ENCODE measurements at places on chromosomes 3 and 15.

GRCh38 chr15:100899601-100900000 is 19.6 kb upstream of the LRRK1 start:
- DNase-seq, result no peak

- no peak for DNase-seq
Observed at GRCh38 chr15:28980709-28981350, 95.1 kb downstream of the APBA2 start.

GRCh38 chr3:126448136-126448892 is 27.4 kb downstream of the ZXDC start:
- DNase-seq, result no peak

DNA sequence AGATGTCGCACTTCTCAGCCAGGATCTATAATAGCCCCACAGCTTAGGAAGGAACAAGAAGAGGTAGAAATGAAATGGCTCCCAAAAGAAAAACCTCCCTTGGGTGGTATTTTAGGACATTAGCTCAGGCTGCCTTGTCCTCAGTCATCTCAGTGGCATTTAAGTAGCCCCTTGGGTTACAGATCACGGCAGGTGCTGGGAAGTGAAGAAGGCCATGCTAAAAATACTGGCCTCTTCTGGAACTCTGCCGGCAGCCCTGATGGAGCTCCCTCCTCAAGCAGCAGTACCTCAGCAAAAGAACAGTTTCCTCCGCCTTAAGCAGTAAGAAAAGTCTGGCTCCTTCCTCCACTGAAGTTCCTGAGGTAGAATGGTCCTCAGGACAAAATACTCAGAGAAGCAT is 7.3 kb upstream of the TPM1 start:
- DNase-seq, result no peak

DNA sequence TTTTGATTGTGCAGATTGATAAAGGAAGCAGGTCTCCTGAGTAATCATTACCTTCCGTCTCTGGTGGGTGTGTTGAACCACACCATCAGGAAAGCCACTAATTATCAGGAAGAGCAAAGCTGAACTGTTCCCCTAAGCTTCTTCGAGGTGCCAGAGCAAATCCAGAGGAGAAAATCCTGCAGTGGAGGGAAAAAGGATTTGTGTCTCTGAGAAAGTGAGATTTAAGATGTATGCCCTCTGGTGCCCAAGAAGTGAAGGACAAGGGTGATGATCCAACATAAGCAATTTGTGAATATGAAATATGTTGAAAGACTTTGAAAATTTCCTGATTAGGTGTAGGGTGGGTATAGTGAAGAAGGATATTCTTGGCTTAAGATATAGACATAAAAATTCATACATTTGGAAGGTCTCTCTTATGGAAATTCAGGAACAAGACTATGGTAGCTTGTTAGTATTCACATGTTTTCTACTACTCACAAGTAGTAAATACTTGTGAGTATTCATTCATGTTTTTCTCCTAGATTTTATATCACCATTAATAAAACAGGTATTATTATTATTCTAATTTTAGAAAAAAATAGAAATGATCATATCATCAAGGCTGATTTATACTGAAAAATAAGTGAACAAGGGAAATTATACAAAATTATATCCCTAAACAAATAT is 34.8 kb downstream of the COMMD2 start:
- peak; percentile 65 for DNase-seq

- DNase-seq, result no peak
Observed at GRCh38 chr3:11591391-11592282, 52.1 kb downstream of the VGLL4 start.

- no peak for DNase-seq
Observed at GRCh38 chr15:79494963-79495755, 63.0 kb downstream of the MINAR1 start.

DNA sequence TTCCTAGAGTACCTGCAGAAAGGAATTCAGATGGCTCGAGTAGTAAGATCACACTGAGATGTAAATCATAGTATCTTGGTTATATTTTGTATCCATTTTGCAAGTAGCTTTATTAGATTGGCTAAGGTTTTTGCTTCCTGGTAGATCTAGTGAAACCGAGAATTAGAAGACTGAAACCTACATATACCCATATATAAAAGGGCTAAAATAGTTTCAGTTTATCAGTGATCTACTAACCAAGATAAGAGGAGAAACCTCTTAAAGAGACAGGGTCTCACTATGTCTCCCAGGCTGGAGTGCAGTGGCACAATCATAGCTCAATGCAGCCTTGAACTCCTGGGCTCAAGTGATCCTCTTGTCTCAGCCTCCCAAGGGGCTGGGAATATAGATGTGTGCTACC is 135.3 kb downstream of the PCCB start:
- no peak for DNase-seq

DNA sequence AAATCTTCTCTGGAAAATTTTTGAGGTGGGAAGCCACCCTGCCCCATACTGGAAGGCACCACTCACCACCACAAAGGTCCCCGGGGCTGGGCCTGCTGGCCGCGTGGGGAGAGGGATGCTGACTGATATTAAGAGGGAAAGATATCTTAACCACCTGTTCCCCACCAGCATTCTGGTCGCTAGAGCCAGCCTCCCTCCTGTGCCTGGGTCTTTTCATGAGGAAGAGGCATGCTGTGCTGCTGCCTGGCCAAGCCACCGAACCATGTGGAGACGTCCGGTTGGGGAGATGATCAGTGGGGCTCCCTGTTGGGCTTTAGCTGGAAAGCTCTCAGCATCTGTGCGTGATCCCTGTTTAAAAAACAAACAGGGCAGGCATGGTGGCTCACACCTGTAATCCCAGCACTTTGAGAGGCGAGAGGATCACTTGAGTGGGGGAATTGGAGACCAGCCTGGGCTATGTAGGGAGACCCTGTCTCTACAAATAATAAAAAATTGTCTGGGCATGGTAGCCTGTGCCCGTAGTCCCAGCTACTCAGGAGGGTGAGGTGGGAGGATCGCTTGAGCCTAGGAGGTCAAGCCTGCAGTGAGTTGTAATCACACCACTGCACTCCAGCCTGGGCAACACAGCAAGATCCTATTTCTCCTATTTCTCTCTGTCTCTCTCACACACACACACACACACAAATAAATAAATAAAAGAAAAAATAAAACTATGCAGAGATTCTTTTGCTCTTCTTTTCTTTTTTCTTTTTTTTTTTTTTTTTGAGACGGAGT is 1.0 kb downstream of the KLHL18 start:
- DNase-seq, result no peak

GRCh38 chr3:5072100-5072816 is 49.8 kb upstream of the ARL8B start:
- DNase-seq, result no peak

DNA sequence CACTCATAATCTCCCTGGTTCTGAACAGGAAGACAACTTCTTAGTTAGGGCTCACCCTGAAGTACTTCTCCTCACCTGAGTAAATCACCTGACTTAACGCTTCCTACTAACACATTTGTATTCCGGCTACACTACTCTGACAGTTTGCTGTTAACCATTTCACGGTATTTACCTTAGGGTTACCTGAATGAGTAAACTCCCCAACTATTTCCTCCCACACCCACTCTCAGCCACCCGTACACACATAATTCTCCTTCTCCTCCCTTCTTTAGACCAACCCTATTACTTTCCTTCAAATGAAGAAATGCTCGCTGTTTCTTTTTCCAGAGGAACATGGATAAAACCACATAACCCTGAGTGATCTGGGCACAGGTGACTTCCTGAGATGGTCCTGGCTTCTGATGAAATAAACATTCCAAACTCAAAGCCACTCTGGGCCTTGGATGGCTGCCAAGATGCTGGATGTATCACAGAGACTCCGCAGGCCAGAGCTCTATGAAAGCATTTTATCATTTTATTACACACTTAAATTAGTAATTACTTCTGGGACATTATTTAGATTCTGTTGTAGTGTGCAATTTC is 183.6 kb upstream of the ATP11B start:
- DNase-seq, result no peak

- no peak for DNase-seq
Observed at GRCh38 chr3:40381904-40382616, 4.9 kb upstream of the ENTPD3 start.

DNA sequence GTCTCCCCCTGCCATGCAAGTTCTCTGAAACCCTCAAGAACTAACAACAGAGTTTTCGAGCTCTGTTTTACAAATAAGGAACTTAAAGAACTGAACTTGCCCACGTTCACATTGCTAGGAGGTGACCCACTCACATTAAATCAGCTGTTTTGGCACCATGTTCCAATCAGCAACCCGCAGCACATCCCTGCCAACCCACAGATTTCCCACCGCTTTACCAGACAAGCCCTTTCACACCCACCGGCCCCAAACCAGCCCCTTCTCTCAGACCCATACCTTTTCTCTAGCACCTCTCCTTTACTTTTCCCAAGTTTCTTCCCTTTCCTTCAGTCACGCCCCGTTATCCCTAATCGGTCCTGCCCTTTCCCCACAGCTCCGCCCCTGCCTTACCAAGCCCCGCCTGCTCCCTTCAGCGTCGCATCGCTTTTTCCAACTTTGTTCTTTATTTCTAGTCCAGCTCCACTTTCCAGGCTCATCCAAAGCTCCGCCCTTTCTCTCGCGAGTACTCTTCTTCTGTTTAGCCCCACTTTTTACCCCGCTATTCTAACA is 804 bp upstream of the BRPF1 start:
- DNase-seq, result no peak

GRCh38 chr15:49817100-49817499 is 196.3 kb downstream of the DTWD1 start:
- no peak for DNase-seq

DNA sequence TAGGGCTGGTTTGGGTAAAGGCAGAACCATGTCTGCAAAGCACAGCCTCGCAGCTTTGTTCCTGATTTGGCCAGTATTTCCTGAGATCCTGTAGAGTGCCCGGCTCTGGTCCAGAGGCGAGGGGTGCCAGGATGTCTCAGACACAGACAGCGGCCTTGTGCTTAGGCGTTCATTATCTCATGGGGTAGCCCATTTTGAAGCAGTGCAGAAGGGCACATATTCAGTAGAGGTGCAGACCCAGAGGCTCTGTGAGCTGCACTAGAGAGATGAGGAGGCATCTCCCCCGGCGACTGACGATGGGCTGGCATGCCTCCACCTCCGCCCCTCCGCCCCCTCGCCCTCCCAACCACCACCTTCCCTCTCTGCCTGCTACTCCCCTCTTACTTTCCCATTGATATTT is 170.3 kb downstream of the CHDH start:
- DNase-seq, result no peak

DNA sequence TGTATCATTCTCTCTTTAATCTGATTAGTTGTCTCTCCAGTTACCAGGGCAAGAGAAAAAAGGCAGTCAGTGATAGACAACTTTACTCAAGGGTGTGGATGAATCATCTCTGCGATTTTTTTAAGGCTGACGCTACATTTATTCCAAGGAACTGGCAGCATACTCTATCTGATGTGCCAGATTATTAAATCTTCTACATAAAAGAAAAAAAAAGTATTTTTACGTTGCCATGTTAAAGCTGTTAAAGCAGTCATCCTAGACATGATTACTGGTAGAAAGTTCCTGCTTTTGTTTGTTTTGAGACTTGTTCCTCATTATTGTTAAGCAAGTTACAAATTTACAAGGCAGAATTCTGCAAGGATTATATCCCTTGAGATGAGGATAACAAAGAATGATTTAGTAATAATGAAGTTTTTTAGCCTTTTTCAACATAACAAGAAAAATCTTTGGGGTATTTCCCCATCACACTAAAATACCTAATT is 121.7 kb downstream of the CBLB start:
- DNase-seq, result peak; percentile 91

DNA sequence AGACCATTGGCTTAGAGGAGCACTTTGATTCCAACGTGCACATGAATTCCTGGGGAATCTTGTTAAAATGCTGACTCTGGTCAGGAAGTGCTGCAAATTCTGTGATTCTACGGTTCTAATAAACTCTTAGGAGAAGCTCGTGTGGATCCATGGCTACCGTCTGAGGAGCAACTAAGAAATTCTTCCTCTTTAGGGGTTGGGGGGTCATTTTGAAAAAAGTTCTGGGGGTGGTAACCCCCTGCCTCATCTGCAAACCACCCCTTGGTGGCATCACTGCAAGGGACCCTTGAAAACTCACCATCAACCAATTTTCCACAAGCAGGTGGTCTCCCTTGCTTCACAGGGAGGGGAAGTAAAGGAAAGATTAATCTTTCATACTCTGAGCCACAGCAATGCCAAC is 52.2 kb upstream of the IGF1R start:
- DNase-seq, result no peak

GRCh38 chr15:98715890-98716443 is 67.6 kb downstream of the IGF1R start:
- no peak for DNase-seq

GRCh38 chr15:92417716-92418115 is 24.0 kb downstream of the ST8SIA2 start:
- no peak for DNase-seq

GRCh38 chr15:33584797-33585196 is 274.0 kb downstream of the RYR3 start:
- peak; percentile 69 for DNase-seq

- DNase-seq, result no peak
Observed at GRCh38 chr3:136602818-136603217, 149.4 kb downstream of the STAG1 start.

DNA sequence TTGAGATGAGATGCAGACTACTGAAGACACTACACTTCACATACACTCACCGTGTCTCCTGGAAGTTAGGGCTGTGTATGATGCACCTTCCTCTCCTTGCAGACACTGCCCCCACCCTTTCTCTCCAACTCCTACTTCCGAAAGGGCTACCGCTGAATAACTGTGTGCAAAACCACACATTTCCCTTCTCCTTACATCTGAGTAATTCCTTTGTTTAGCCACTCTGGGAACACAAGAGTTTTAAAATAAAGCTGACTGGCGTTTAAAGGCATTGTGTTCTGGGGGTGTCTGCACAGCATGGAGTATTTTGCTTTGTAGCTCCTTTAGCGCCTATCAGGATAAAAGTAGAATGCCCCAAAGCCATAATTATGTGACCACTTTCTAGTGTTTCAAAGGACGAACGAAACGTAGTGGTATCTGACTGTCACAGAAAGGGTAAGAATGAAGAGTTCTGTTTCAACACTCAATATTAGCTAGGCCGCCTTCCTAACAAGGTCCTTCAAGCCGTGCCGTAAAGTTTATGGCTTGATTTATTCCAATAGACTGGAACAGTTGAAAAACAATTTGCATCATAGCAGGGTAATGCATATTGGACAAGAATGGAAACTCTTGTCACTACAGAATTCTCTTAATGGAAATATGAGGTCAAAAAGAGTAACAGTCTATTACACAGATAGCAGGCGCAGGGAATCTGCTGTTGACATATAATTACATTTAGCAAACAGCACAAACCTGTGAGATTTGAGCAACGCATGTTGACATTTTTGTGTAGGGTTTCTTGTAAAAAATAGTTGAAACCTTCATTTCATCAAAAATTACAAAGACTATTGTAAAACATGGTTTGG is 619.9 kb downstream of the FOXP1 start:
- no peak for DNase-seq

GRCh38 chr3:149243540-149243939 is 21.9 kb upstream of the CP start:
- DNase-seq, result no peak

- DNase-seq, result peak; percentile 67
Observed at GRCh38 chr15:71496336-71496955, 313.9 kb upstream of the NR2E3 start.

DNA sequence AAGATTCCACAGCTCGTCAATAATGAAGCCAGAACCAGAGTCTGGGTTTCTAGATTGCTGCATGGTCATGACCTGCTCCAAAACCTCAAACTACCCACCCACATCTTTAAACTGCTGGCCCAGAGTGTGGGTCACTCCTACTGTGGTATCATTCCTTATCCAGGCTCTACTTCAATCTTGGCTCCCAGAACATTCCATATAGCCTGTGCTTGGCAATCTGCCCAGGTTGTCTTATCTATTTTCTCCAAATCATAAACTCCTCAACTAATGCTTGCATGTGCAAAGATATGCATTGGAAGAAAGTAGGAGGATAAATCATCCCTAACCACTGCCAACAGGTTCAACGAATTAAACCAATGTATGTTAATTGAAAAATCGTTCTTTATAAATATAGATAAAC is 169.7 kb downstream of the ANXA2 start:
- DNase-seq, result no peak
